ENCODE measurements at places on chromosomes 7 and 10. TPM values are rescaled to one million over a fixed set of nuclear protein-coding genes. Genes with fewer than 3 reads are reported as not detected.

DNA sequence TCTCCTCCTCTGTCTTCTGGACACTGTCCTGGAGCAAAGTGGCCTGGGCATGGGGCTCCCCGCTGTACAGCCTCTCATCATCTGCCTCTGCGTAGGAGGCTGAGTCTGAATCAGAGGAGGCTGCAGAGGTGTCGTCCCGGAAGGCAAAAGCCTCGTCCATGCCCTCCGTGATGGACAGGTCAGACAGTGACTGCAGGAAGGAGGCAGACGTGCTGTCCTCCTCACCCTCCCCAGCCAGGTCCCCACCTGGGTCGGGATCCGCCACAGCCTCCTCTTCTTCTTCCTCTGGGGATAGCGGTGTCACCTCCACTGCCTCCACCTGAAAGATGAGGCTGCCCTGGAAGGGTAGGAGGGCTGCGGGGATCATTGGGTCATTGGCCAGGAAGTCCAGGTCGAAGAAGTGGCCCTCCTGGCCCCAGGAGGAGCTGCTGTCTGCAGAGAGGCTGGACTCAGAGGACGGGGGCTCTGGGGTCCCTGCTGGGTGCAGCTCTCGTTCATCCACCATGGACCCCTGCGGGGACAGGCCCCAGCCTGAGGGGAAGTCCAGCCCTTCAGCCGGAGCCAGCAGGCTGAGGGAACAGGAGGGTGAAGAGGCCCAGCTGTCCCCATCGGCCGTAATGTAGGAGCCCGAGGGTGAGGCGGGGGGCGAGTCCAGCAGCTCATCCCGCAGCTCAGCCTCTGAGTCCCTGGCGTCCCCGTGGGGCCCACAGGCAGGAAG lies 3.7 kb downstream of the NACAD start:
- no peak for DNase-seq
- no peaks in the 10 kb centered on the region for H3K36me3 ChIP-seq
- H3K4me3 ChIP-seq, result no peak overlapping the region
- peaks cover 2% of the 10 kb centered on the region for H3K27me3 ChIP-seq
- H3K27ac ChIP-seq, result no peak overlapping the region

DNA sequence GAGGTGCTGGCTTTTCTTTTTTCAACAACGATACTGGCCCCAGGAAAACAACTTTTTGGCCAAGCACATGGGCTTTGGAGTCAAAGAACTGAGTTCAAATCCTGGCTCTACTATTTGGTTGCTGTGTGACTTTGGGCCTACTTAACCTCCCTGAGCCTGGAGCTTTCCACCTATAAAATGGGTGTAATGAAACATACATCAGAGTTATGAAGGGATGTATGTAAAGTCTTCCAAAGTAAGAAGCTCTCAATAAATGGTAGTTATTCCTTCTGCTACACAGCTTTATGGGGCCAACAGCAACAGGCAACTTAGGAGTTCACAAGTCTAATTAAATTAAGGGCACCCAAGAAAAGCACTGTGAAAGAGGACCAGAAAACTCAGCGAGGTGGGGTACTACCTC lies 33.0 kb downstream of the ZNF777 start:
- H3K27me3 ChIP-seq, result no peaks in the 10 kb centered on the region
- no peak overlapping the region for H3K27ac ChIP-seq
- H3K36me3 ChIP-seq, result peaks cover 13% of the 10 kb centered on the region
- H3K4me1 ChIP-seq, result peaks cover 9% of the 10 kb centered on the region

DNA sequence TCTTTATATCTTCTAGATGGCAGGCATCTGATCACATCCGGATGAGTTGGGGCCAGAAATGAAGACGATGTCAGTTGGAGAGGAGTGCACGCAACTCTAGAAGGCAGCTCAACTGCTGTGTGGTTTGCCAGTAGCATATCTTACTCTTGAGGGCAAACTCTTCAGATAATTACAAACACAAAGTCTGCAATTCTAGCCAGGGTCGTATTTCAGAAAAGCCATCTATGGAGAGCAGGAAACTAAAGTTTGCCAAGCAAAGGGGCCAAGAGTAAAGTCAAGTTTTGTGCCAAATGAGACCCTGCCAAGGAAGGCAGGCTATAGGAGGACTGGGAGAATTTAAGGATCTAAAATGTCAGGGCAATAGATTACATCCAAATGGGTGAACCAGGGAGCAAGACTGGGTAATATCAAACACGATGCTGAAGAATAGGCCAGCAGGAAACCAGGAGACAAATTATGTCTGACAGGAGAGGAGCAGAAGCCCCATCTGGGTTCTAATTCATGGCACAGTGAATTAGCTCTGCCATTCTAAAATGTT lies 312.5 kb upstream of the SEMA3C start:
- H3K27ac ChIP-seq, result peak overlapping the region; percentile 35
- no peak overlapping the region for H3K4me3 ChIP-seq
- DNase-seq, result no peak
- H3K36me3 ChIP-seq, result peaks cover 9% of the 10 kb centered on the region
- H3K27me3 ChIP-seq, result no peaks in the 10 kb centered on the region

CPN1 gene
- total RNA-seq, result not detected

UCMA gene
- not detected for total RNA-seq

AKR1E2 gene
- total RNA-seq, result 2.2 TPM

CRHR2 gene
- total RNA-seq, result not detected

DNA sequence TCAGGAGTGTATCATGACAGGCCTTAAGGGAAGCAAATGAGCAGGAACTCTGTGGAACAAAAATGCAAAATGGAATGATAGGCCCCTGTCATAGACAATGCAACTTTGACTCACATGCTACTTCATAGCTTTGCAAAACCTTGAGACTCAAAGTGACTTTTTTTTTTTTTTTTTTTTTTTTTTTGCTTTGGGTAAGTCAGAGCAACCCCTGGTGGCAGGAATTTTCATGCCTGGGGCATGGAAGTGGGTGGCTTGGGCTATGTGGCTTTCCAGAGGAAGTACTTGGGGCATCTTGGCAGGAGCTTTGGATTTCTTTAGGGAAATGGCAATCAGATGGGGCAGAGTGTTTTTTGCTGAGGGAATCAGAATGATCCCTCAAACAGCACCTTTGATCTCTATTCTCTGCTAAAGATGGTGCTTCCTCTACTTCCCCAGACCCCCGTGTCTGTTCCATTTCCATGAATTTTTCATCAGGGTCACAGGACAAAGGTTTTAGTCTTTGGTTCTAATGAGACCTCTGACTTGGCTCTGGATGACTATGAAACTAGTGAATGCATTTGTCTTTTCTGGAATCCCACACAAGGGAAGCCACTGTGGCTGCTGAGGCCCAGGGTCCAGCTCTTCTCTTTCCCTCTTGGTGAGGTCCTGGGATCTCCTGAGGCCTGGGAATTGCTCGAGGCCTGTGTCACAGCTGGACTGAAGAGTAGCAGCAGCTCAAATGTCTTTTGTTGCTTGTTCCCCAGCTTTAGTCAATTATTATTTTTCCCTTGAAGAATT lies 62.8 kb downstream of the TACC2 start:
- peaks cover 5% of the 10 kb centered on the region for H3K27me3 ChIP-seq
- DNase-seq, result no peak
- no peak overlapping the region for H3K4me3 ChIP-seq

- H3K4me1 ChIP-seq, result no peaks in the 10 kb centered on the region
- peaks cover 15% of the 10 kb centered on the region for H3K27me3 ChIP-seq
- no peak overlapping the region for H3K4me3 ChIP-seq
- no peaks in the 10 kb centered on the region for H3K36me3 ChIP-seq
- DNase-seq, result no peak
Observed at GRCh38 chr7:29127527-29127926, 18.8 kb downstream of the CPVL start.

- DNase-seq, result no peak
- H3K36me3 ChIP-seq, result no peaks in the 10 kb centered on the region
- no peak overlapping the region for H3K4me3 ChIP-seq
- H3K27me3 ChIP-seq, result no peaks in the 10 kb centered on the region
- no peak overlapping the region for H3K27ac ChIP-seq
Observed at GRCh38 chr7:74044366-74045350, 16.7 kb downstream of the ELN start.

PPP3CB gene
- 51.0 TPM for total RNA-seq

GRCh38 chr10:28913436-28914237 lies 236.3 kb downstream of the BAMBI start:
- peaks cover 7% of the 10 kb centered on the region for H3K27me3 ChIP-seq
- H3K36me3 ChIP-seq, result no peaks in the 10 kb centered on the region
- no peak overlapping the region for H3K4me3 ChIP-seq
- H3K4me1 ChIP-seq, result no peaks in the 10 kb centered on the region
- DNase-seq, result no peak
- no peak overlapping the region for H3K27ac ChIP-seq

DNA sequence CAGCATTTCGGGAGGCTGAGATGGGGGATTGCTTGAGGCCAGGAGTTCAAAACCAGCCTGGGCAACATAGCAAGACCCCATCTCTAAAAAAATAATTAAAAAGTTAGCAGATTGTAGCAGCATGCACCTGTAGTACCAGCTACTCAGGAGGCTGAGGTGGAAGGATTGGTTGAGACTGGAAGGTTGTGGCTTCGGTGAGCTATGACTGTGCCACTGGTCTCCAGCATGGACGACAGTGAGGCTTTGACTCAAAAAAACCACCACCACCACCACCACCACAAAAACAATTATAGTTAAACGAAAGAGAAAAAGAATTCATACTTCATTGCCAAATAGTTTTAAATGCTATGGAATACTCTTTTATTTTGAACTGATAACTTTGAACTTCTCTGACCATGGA lies 63.4 kb downstream of the VTI1A start:
- no peak for DNase-seq
- H3K4me3 ChIP-seq, result no peak overlapping the region
- no peak overlapping the region for H3K27ac ChIP-seq
- peaks cover 35% of the 10 kb centered on the region for H3K4me1 ChIP-seq
- H3K36me3 ChIP-seq, result peaks cover 5% of the 10 kb centered on the region

DNA sequence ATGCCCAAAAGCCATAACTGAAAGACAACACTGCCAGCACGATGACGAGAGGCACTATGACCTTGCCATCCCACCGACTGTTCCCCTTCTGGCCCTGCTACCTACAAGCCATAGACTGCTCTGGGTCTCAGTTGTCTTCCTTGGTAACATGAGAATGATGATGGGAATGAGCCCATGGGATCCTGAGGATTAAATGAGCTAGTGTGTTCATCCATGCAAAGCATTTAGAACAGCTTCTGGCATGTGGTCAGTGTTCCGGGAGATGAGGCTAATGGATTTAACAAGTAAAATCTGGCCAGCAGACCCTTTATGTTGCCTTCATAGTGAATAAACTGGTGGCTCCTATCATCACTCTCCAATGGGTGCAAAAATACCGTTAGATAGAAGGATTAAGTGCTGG lies 62.4 kb upstream of the WDR11 start:
- no peaks in the 10 kb centered on the region for H3K4me1 ChIP-seq
- no peak overlapping the region for H3K4me3 ChIP-seq
- DNase-seq, result no peak
- peaks cover 14% of the 10 kb centered on the region for H3K27me3 ChIP-seq
- no peak overlapping the region for H3K27ac ChIP-seq

GRCh38 chr7:98556288-98556687 lies 60.8 kb upstream of the NPTX2 start:
- H3K4me3 ChIP-seq, result no peak overlapping the region
- no peaks in the 10 kb centered on the region for H3K36me3 ChIP-seq
- no peaks in the 10 kb centered on the region for H3K4me1 ChIP-seq
- no peak overlapping the region for H3K27ac ChIP-seq
- peaks cover 5% of the 10 kb centered on the region for H3K27me3 ChIP-seq

DNA sequence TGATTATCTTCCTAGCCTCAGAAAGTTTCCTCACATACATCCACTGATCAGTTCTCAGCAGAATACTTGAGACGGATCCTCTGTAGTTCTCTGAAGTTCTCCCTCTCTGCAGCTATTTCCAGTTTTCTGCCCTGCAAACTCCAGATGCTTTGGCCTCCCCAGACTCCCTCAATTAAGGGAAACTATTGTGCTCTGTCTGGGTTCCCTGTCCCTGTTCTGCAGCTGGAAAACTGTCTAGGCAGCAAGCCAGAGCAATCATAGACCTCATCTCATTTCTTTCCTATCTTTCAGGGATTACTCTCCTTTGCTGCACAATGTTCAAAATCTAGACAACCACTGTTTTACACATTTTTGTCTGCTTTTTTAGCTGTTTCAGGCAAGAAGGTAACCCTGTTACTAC lies 9.2 kb downstream of the MICU1 start:
- no peak for DNase-seq
- H3K27ac ChIP-seq, result no peak overlapping the region
- peaks cover 4% of the 10 kb centered on the region for H3K4me1 ChIP-seq
- H3K4me3 ChIP-seq, result no peak overlapping the region

GRCh38 chr7:51080622-51081269 lies 235.9 kb downstream of the COBL start:
- no peak overlapping the region for H3K4me3 ChIP-seq
- no peak for DNase-seq
- H3K4me1 ChIP-seq, result no peaks in the 10 kb centered on the region
- H3K27ac ChIP-seq, result no peak overlapping the region
- no peaks in the 10 kb centered on the region for H3K36me3 ChIP-seq
- no peaks in the 10 kb centered on the region for H3K27me3 ChIP-seq
